Caco-2 (cell line): ENCODE measurements at places on chromosomes 16 and 17. TPM values are rescaled to one million over a fixed set of nuclear protein-coding genes. Genes with fewer than 3 reads are reported as not detected.

DNA sequence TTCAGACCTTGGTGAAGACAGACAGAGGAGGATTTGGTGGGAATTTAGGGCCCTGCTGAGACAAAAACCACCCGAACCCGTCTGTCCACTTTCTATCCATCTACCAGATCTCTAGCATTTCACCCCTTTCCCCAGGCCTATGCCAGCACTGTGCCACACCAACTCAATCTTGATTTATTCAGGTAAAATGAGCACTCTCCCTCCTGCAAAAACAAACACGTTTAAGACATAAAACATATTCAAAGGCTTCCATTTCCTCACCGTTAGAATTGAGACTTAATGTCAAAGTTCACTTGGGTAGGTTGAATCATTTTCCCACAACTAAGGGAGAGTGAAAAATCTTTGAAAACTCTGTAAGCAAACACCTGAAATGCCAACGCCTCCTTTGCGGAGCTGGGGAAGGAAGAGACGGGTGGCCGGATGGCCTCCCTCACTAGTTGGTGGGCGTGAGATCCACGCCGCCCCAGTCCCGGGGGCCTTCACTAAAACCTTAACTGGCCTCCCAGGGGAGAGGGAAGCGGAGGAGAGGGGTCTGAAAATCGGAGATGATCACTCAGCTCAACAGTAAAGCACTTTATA is 862 bp downstream of the DCAKD start:
- no peak for DNase-seq

GRCh38 chr16:52863000-52863399 is 189.7 kb downstream of the CHD9NB start:
- DNase-seq = no peak

GRCh38 chr16:88680554-88681083 is 5.7 kb downstream of the SNAI3 start:
- no peak for DNase-seq

DNA sequence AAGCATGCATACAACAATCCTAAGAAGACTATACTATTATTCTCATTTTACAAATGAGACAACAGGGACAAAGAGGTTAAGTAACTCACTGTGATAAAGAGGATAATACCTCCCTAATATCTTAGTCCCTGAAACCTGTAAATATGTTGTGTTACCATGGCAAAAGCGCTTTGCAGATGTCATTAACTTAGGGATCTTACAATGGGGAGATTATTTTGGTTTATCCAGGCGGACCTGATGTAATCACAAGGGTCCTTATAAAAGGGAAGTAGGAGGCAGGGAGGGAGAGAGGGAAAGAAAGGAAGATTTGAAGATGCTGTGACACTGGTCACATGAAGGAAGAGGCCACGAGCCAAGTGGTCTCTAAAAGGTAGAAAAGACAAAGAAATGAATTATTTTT is 164.7 kb downstream of the CNTNAP4 start:
- no peak for DNase-seq

DNA sequence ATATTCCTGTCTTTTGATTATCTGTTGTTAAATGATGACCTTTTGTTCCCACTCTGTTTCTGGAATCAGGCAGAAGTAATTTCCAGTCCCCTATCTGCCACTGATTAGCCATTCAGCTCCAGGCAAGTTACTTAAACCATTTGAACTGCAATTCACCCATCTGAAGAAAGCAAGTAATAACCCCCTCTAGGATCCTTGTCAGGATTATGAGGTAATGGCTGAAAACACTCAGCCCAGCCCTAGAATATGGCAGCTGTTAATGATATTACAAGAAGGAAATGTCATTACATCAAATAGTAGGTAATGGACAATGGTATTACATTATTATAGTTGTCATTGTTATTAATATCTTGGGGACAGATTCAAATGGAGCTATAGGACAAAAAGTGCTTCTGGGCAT is 16.0 kb upstream of the SLC47A1 start:
- DNase-seq = no peak

- DNase-seq = no peak
These were observed 73.7 kb downstream of the ZFHX3 start for GRCh38 chr16:72974142-72974769.

DNA sequence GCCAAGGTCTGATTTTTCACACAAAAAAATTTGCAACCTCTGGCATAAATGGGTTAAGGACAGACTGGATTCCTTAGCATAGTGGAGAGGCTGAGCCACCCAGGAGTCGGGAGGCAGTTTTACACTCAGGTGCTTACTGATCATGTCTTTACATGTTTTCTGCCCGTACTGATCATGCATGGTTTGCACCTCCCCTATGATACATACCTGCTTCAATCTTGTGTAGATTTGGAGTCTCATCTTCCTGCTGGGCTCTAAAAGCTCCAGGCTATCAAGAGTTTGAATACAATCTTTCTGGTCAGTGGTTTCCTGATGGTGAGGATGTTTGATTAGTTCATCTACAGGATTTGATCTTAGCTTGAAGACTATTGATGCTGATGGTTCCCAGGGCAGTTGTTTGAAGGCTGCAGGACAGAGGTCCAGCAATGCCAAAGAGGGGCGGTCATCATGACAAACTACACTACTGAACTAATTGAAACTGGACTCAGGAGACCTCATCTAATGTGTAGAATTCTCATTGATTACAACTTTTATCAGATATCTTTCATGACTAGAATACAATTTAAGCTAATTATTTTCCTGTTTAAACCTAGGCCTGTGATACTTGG is 6.9 kb downstream of the C1QBP start:
- no peak for DNase-seq

- DNase-seq = no peak
These were observed 8.5 kb downstream of the GAA start for GRCh38 chr17:80109713-80110446.

DNA sequence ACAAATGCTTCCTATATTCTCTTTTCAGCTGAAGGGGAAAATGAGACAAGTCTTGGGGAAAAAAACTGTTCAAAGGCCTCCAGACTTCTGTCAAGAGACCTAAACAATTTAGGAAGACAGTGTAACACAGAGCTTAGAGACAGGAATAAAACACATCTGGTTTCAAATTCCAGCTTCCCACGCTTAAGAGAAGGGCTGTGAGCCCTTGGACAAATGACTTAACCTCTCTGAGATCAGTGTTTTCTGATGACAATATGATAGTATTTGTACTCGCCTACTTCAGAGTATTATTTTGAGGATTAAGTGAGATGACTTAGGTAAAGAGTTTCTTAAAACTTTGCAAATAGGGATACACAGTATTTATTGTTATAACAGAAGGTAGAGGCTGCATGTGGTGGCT is 29.5 kb downstream of the SMURF2 start:
- no peak for DNase-seq

DNA sequence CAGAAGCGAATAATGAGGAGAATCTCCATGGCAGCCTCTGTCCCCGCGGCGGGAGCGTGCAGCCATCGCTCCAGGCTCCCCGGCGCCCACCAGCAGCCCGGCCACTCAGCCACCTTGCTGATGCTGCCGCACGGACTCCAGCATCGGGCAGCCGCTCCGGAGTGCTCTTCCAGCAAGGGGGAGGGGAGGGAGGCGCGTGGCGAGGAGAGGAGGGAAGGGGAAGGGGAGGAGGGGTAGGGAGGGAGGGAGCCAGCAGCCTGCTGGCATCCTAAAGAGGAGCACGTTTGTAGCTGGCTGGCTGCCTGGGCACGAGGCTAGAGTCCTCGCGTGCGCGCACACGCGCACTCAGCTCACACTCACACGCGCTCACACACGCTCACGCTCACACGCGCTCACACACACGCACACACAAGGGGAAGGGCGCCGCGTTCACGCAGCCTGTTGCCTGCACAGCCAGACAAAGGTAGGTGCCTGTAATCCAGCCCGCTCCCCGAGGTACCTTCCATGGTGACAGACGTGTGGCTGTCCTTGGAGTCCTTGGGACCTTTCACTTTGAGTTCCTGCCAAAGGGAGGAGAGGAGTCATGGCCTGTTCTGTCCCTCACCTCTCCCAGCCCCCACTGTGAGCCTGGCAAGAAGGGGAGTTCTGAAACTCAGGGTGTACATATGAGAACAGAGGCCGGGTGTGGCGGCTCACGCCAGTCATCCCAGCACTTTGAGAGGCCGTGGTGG is 82.1 kb downstream of the TIMM22 start:
- DNase-seq = no peak

DNA sequence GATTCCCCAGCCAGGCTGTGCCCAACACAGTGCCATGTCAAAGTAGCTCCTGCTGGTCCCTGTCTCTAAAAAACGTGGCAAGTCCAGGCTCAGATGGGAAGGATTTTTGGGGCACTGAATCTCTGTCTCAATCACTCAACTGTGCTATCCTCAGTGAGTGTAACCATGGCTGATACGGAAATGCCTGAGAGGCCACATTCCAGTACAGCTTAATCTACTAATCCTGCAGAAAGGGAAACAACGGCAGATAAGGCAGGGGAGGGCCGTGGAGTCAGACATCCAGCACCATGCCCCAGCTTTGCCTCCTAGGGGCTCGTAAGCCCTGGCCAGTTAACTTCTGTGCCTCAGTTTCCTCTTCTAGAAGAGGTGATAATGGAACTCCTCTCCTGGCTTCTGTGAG is 251.7 kb downstream of the CPPED1 start:
- DNase-seq = no peak

GRCh38 chr16:87628246-87628923 is 26.1 kb downstream of the JPH3 start:
- DNase-seq = no peak

DNA sequence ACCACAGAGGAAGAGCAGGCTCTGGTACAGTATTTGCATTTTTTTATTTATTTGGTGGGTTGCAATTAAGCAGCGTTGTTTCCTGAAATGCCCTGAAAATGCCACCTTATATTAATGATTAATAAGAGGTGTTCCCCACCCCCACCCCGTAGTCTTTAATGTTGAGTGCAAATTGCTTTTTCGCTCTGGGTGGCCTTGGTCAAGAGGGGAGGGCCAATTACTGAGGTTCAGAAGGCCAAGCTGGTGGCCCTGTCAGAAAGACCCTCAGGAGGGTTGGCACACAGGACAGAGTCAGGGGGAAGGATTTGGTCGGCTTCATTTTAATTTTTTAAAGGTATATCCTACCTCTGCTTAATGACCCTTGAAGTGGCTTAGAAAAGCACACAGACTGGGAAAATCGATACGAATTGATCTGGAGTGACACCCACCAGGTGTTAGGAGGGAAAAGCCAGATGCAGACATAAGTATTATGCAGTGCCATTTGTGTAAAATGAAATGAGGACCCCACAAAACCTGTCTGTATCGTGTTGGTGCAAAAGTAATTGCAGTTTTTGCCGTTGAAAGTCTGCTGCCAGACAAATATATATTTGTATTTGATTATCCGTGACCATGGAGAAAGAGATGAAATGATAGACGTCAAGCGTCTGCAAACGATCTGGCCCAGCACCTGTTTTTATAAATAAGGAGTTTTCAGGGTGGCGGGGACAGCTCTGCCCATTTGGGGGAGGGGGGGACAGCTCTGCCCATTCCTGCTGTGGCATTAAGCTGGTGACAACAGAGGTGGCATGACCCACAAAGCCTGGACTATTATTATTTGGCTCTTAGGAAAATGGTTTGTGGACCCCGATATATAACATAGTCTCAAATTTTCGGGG is 143.8 kb upstream of the PLCG2 start:
- no peak for DNase-seq

DNA sequence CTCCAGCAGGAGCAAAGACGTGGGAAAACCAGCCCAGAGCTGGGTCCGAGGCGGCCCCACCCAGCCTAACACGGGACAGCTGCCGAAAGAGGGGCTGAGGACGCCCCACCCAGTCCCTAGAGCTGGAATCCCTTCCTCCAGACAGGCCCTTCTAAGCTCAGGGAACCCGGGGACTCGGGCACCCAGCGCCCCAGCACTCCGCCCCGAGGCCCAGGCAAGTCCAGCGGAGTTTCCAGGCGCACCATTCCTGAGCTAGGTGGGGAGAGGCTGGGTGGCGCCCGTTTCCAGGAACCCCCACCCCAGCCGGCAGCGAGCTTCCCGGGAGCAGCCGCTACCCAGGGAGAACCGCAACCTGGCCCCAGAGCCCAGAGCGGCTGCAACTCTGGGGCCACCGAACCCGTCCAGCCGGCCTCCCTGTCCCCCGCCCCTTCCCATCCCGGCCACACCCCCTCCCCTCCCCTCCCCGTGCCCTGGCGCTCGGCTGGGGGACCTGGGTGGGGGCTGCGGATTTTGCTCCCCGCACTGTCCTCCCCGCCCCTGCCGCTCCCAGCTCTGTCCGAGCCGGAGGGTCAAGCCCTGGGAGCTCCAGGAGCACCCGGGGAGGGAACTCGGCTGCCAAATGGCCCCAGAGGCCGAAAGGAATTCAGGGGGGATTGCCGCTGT is 536 bp downstream of the TMC6 start:
- DNase-seq = peak; percentile 76

- DNase-seq = no peak
These were observed at the start of gene HSF4 for GRCh38 chr16:67164599-67165061. Gene HSF4 (plus strand): TSS chr16:67164745. CDS start chr16:67164812, 67 bp downstream.

DNA sequence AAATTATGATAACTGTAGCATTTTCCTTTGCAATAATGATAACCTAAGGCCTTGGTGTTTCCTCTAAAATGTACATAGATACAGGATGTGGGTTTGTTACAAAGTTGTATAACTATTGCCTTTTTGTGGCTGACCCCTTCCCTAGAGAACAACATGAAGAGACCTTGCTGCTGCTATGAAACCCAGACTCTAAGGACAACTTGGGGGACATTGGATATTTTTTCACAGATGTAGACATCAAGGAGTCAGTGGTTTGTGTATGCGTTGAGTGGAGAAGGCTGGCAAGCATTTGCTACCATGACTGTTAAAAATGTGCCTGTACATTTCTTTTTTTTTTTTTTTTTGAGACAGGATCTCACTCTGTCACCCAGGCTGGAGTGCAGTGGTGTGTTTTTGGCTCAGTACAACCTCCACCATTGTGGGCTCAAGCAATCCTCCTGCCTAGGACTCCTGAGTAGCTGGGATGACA is 12.3 kb downstream of the HMOX2 start:
- DNase-seq = no peak

DNA sequence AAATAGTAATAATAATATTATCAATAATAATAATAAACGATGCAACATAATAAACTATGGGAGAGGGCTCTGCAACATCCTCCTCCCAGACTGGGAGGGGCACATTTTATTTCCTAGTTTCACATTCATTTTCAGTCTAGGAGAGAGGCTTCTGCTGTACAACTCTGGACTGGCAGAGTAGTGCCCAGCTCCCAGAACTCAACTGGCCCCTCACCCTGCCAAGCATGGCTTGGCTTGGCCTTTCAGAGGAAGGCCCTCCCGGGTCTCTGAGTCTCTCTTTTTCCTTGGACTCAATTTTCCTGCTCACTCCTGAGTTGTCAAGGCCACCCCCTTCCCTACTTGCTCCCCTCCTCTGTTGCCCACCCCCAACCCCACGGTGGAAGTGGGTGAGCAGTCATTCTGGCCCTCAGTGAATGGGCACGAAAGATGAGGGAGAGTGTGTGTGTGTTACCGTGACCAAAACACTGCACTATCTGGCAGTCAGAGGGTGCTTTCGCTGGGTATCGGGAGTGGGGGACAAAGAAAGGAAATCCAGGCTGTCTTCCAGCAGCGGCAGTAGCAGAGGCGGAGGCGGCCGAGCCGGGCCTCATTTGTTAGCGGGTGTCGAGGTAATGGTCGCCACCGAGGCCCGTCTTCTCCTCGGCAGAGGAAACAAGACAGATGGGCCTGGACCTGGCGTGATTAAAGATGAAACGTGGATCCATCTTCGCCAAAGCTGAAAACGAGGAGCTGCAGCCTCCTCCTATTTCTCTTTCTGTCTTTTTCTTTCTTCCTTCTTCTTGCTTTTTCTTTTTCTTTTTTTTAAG is 2.3 kb downstream of the HOXB4 start:
- DNase-seq = no peak

The FOXC2 gene
- not detected in 2 replicates for total RNA-seq

The MT4 gene
- not detected in 2 replicates for total RNA-seq

The OTOA gene
- total RNA-seq = not detected in 2 replicates

The TEKT1 gene
- not detected in 2 replicates for total RNA-seq

The KRT33A gene
- not detected in 2 replicates for total RNA-seq

The ZSCAN10 gene
- not detected in 2 replicates for total RNA-seq

The LRRC36 gene
- total RNA-seq = 0.79 TPM in 1 of 2 replicates, not detected in the other

The CORO1A gene
- 0.95 and 1.2 TPM in 2 replicates for total RNA-seq
